SJSA1 (cell line): ENCODE measurements at places on chromosomes 5 and 9. TPM values are rescaled to one million over a fixed set of nuclear protein-coding genes. Genes with fewer than 3 reads are reported as not detected.

GRCh38 chr5:96655506-96655905, 6.7 kb upstream of the CAST start:
- no peaks in the 10 kb centered on the region for H3K27me3 ChIP-seq
- peaks cover 90% of the 10 kb centered on the region for H3K4me1 ChIP-seq
- H3K36me3 ChIP-seq: no peaks in the 10 kb centered on the region
- DNase-seq: peak; percentile 66
- H3K27ac ChIP-seq: peak overlapping the region; percentile 86

DNA sequence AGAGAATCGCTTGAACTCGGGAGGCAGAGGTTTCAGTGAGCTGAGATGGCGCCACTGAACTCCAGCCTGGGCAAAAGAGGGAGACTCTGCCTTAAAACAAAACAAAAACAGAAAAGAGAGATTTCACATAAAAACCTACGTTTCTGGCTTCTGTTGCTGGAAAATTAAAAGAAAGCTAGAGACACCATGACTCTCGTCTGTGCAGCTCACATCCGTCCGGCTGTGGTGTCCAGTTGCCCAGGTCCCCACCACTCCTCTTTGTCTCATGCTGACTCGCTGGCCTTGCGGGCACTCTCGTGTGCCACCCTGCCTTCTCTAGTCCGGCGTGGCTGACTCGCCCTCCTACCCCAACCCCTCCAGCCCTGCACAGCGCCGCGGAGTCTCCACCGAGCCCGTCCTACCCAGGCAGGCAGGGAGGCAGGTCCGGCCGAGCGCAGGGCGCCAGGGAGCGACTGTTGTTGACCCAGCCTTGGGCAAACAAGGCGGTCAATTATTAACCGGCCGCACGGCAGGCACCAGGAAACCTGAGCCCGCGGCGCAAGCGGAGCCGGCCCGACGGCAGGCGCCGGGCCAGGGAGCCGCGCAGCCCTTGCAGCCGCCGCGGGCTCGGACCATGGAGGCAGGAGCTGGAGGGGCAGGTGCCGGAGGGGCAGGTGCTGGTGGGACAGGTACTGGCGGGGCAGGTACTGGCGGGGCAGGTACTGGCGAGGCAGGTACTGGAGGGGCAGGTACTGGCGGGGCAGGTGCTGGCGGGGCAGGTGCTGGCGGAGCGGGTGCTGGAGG, at the start of gene PRRT1B:
Gene PRRT1B (plus strand): TSS at position 521 of the 783 bp plus-strand sequence. CDS start 93 bp downstream, at position 614.
- H3K27ac ChIP-seq: no peak within 1 kb of the TSS
- H3K27me3 ChIP-seq: peaks cover 21% of the 10 kb centered on the region
- DNase-seq: no peak
- no peak within 1 kb of the TSS for H3K4me3 ChIP-seq
- no peaks in the 10 kb centered on the region for H3K36me3 ChIP-seq

DNA sequence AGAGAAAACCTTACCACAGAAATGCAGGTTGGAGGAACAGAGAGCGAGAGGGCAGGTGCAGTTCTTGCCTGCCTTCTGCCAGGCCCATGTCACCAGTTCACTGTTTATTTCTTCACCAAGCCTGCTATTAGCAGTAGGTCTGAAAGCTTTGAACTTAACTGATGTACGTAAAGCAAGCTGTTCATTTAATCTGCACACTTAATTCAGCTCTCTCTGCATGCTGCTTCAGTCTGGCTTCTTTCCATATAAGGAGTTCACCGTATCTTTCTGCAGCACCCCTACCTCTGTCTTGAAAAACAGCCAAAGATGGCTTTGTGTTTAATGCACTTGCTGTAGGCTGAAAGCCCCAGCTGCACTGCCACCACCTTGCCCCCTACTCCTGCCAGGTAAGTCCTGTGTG, 205.1 kb downstream of the RAB3C start:
- peaks cover 10% of the 10 kb centered on the region; the same call in 1 of the 2 replicates for H3K27me3 ChIP-seq
- DNase-seq: no peak
- H3K4me3 ChIP-seq: no peak overlapping the region
- no peak overlapping the region for H3K27ac ChIP-seq
- no peaks in the 10 kb centered on the region for H3K4me1 ChIP-seq

DNA sequence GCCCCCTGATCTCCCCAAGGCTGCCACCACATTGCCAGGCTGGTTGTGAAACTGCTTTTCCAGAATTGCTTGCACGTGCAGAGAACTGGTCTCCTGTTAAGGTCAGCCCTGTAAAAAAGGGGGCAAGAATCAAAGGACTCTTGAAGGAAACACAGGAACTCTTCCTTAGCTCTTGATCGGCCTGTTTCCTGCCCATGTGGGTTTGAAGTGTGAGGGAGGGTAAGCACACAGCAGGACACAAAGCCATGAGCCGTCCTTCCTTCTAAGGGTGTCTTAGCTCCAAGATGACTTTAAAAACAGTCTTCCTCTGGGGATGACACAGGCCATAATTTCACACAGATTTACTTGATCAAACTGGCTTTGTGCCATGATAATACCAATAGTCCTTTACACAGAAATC, 36.1 kb downstream of the TEK start:
- no peak overlapping the region for H3K27ac ChIP-seq
- no peaks in the 10 kb centered on the region for H3K27me3 ChIP-seq
- DNase-seq: no peak
- H3K4me1 ChIP-seq: no peaks in the 10 kb centered on the region
- no peaks in the 10 kb centered on the region for H3K36me3 ChIP-seq

- no peak for DNase-seq
- H3K4me3 ChIP-seq: no peak overlapping the region
- no peak overlapping the region for H3K27ac ChIP-seq
- H3K4me1 ChIP-seq: no peaks in the 10 kb centered on the region
- no peaks in the 10 kb centered on the region for H3K36me3 ChIP-seq
These were observed 327.8 kb downstream of the TMEM167A start for GRCh38 chr5:82749461-82749820.

- H3K27me3 ChIP-seq: no peaks in the 10 kb centered on the region
- no peak overlapping the region for H3K27ac ChIP-seq
- no peak overlapping the region for H3K4me3 ChIP-seq
- no peak for DNase-seq
- H3K4me1 ChIP-seq: no peaks in the 10 kb centered on the region
- H3K36me3 ChIP-seq: peaks cover 96% of the 10 kb centered on the region
These were observed 33.5 kb downstream of the PDGFRB start for GRCh38 chr5:150122158-150122510.

GRCh38 chr5:66993882-66994281, 202.7 kb downstream of the CD180 start:
- DNase-seq: no peak
- no peak overlapping the region for H3K27ac ChIP-seq
- no peaks in the 10 kb centered on the region for H3K36me3 ChIP-seq
- no peaks in the 10 kb centered on the region for H3K4me1 ChIP-seq
- H3K4me3 ChIP-seq: no peak overlapping the region

DNA sequence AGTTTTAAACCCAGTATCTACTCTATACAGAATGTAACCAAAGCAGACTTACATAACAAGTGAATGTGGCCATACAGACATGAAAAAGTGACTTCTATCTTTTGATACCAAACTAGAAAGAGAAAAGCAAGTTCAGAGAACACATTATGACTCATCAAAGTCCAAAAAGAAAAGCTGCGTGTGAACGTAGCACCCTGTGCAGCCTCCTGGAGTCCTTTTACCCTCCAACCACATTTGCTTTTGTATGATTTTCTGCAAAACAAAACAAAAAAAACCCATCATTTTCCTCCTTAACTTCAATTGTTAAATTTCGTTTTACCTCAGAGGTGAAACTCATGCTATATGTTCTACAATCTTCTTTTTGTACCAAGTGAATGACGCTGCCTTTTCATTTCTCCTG, 2.8 kb upstream of the SMARCA2 start:
- no peaks in the 10 kb centered on the region for H3K4me1 ChIP-seq
- no peak for DNase-seq
- H3K36me3 ChIP-seq: peaks cover under 1% of the 10 kb centered on the region; the same call in 1 of the 2 replicates
- H3K27ac ChIP-seq: no peak overlapping the region

- no peaks in the 10 kb centered on the region for H3K4me1 ChIP-seq
- DNase-seq: no peak
- no peak overlapping the region for H3K27ac ChIP-seq
- no peaks in the 10 kb centered on the region for H3K36me3 ChIP-seq
These were observed 16.2 kb downstream of the GADD45G start for GRCh38 chr9:89621031-89621430.

CYLC2 gene
- not detected in 2 replicates for total RNA-seq

SPATA31C1 gene
- not detected in 2 replicates for total RNA-seq

LHX3 gene
- total RNA-seq: not detected in 2 replicates

HSD17B4 gene
- 107 and 158 TPM in 2 replicates for total RNA-seq
